Osteoblast (primary cell): ENCODE measurements at places on chromosomes 2 and 18. TPM values are rescaled to one million over a fixed set of nuclear protein-coding genes. Genes with fewer than 3 reads are reported as not detected.

Gene ANKRD30B
- total RNA-seq, result 6.9 and 11.5 TPM in 2 replicates

Gene C2orf78
- not detected in 2 replicates for total RNA-seq

Gene PAX3
- total RNA-seq, result under 0.01 TPM in 1 of 2 replicates, not detected in the other

Gene TTR
- total RNA-seq, result not detected in 2 replicates

Gene CCDC85A
- total RNA-seq, result 0.29 and 0.72 TPM in 2 replicates

Gene ZNF516
- total RNA-seq, result 16.3 and 17.7 TPM in 2 replicates

Gene FAM228A
- total RNA-seq, result 1.4 and 1.5 TPM in 2 replicates

Gene SH3RF3
- 14.7 and 14.8 TPM in 2 replicates for total RNA-seq

DNA sequence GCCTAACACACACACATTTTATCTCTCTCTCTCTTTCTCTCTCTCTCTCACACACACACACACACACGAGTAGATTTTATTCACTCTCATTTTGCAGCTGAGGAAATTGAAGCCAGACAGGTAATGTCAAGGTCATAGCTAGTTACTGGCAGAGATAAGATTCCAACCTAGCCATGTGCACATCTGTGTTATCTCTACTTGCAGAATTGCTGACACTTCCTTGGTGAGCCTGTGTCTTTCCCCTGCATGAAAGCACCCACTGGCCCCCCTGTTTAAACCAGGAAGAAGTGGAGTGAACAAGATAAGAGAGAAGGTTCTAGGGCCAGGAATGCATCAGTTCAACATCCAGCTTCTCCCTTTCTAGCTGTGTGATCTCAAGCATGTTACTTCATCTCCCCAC is 423.7 kb downstream of the TXNL1 start:
- H3K27me3 ChIP-seq, result no peaks in the 10 kb centered on the region
- H3K27ac ChIP-seq, result no peak overlapping the region
- H3K4me3 ChIP-seq, result no peak overlapping the region
- H3K4me1 ChIP-seq, result no peaks in the 10 kb centered on the region
- DNase-seq, result no peak

DNA sequence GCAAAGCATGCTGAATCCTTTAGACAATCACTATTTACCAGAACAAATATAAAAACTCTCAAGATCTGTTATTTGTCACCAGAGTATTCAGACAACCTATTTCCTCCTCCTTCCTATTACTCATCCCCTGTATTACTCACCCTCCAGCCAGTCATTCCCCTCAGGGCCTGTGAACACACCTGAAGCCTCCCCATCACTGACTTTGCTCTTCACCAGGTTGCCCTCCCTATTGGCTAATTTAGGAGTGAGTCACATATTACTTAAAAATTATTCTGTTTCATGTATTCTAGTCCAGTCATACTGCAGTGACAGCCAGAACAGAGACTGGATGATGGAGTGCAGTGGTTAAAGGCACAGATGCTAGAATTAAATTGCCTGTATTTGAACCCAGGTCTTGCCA is 3.7 kb upstream of the ATG16L1 start:
- H3K4me3 ChIP-seq, result no peak overlapping the region
- DNase-seq, result no peak
- peaks cover 6% of the 10 kb centered on the region for H3K4me1 ChIP-seq
- no peaks in the 10 kb centered on the region for H3K36me3 ChIP-seq
- no peaks in the 10 kb centered on the region for H3K27me3 ChIP-seq

DNA sequence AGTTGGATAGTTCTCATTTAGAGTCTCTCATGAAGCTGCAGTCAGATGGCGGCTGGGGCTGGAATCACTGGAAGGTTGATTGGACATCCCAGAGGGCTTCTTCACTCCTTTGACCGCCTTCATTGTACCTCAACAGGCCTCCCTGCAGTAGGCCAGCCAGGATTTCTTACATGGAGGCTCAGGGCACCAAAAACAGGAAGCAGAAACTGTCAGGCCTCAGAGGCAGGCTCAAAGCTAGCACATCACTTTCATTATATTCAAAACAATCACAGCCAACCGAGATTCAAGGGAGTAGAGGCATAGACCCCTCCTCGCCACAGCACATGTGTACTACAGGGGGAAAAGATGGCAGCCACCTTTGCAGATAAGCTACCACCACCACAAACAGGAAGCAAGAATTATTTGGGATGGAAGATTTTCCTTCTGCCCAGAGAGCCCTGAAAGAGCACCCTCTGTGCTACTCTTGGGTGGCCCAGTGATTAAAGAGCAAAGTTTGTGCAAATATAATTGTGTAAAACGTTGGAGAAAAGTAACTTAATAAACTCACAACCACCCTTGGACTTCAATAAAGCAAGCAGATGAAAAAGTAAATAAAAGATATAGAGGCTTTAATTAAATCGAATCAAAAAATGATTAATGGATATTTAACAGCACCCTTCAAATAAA is 155.3 kb downstream of the GFPT1 start:
- no peak overlapping the region for H3K27ac ChIP-seq
- H3K4me1 ChIP-seq, result peaks cover 2% of the 10 kb centered on the region
- H3K36me3 ChIP-seq, result peaks cover 6% of the 10 kb centered on the region

DNA sequence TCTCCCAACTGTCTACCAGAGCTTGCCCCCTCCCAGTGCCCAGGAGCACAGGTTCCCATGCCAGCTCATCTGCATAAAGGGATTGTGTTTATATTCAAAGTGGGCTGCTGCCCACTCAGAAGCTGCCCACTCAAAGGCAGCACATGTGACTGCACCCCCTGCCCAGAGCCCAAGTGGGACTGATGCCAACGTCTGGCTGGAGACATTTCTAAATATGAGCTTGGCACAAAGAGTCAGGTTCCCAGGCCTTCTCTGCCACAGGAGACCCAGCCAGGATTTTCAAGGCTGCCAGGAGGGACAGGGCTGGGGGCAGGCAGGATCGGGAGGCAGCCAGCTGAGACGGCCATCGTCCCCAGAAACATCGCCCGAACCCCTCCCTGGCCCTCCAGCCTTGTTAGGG is 67.1 kb downstream of the ZBTB7C start:
- no peak for DNase-seq
- no peaks in the 10 kb centered on the region for H3K4me1 ChIP-seq
- H3K4me3 ChIP-seq, result no peak overlapping the region
- H3K27ac ChIP-seq, result no peak overlapping the region
- H3K27me3 ChIP-seq, result peaks cover 24% of the 10 kb centered on the region
- H3K36me3 ChIP-seq, result no peaks in the 10 kb centered on the region

- H3K4me3 ChIP-seq, result no peak overlapping the region
- no peak overlapping the region for H3K27ac ChIP-seq
- peaks cover 4% of the 10 kb centered on the region for H3K4me1 ChIP-seq
- no peaks in the 10 kb centered on the region for H3K27me3 ChIP-seq
- no peaks in the 10 kb centered on the region for H3K36me3 ChIP-seq
Observed at GRCh38 chr2:186559848-186560247, 30.0 kb upstream of the ITGAV start.

GRCh38 chr2:159933727-159934049 is 128.7 kb downstream of the PLA2R1 start:
- H3K27me3 ChIP-seq, result no peaks in the 10 kb centered on the region
- H3K36me3 ChIP-seq, result no peaks in the 10 kb centered on the region
- DNase-seq, result no peak
- H3K4me3 ChIP-seq, result no peak overlapping the region

- H3K4me1 ChIP-seq, result peaks cover 8% of the 10 kb centered on the region
- peaks cover 3% of the 10 kb centered on the region for H3K27me3 ChIP-seq
- H3K36me3 ChIP-seq, result peaks cover 13% of the 10 kb centered on the region
- DNase-seq, result no peak
- no peak overlapping the region for H3K4me3 ChIP-seq
Observed at GRCh38 chr2:216410550-216410949, 1.7 kb upstream of the SMARCAL1 start.

GRCh38 chr2:165435611-165436010 is 33.9 kb upstream of the CSRNP3 start:
- H3K36me3 ChIP-seq, result no peaks in the 10 kb centered on the region
- no peaks in the 10 kb centered on the region for H3K4me1 ChIP-seq
- no peak overlapping the region for H3K27ac ChIP-seq
- DNase-seq, result no peak
- no peaks in the 10 kb centered on the region for H3K27me3 ChIP-seq

DNA sequence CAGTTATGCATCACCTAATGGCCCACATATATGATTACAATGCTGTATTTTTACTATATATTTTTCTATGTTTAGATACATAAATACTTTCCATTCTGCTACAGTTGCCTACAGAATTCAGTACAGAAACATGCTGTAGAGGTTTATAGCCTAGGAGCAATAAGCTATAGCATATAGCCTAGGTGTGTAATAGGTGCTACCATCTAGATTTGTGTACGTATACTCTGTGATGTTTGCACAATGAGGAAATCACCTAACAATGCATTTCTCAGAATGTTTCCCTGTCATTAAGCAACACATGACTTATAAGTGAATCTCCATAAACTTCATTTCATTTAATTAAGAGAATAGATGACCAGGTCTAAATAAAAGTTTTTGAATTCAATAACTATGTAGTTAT is 43.5 kb downstream of the SLC38A11 start:
- no peak for DNase-seq
- H3K27ac ChIP-seq, result no peak overlapping the region
- peaks cover 5% of the 10 kb centered on the region for H3K4me1 ChIP-seq
- H3K27me3 ChIP-seq, result no peaks in the 10 kb centered on the region

GRCh38 chr2:121721926-121722325 is 14.7 kb downstream of the NIFK start:
- no peaks in the 10 kb centered on the region for H3K27me3 ChIP-seq
- peak overlapping the region; percentile 79 for H3K27ac ChIP-seq
- H3K4me3 ChIP-seq, result peak overlapping the region; percentile 14
- peak; percentile 47 for DNase-seq
- peaks cover 4% of the 10 kb centered on the region for H3K36me3 ChIP-seq

DNA sequence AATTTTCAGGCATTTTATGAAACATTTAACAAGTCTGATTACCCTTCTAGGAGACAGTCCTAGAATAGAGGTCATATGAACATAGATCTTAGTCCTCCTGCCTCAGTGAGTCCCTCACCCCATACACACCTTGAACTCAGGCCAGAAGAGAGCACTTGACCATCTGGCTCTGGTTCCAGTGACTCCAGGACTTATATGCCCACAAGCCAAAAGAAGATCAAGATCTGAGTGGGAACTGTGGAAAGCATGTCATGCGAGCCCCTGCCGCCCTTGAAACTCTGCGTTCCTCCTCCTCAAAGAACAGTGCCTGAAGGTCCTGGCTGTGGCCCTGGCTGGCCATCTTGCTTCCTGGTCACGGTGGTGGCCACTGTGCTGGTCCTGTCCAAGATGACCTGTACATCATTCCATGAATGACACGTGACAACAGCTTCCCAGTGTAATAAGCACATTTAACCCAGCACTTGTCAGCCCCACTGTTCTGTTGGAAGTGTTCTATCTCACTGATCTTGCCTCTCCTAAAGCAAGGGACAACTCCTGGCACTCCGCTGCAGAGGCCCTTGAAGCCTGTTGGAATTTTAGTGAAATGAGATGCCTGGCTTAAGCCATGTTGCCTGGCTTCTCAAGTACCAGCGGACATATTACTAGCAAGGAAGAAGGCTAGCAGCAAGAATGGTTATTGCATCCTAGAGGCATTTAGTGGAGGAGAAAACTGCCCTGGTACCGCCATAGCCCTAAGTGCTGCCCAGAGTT is 17.6 kb downstream of the TTC32 start:
- no peak for DNase-seq
- peaks cover 5% of the 10 kb centered on the region for H3K4me1 ChIP-seq

DNA sequence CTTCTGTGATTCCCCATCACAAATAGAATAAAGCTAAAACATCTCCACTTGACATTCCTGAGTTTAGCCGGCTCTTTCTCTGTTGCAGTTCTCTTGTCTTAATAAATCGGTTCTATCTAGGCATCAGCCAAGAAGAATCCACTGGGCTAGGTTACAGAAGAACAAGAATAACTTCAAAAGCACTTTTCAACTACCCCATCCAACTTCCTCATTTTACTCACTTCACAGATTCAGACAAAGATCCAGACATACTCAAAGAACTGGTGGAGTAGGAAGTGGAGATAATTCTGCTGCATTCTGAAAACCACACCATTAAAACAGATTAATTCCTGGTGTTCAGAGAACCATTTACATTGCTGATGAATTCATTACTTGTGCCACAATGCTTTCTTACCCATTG is 9.6 kb upstream of the ALPK2 start:
- H3K27me3 ChIP-seq, result no peaks in the 10 kb centered on the region
- no peaks in the 10 kb centered on the region for H3K36me3 ChIP-seq
- DNase-seq, result no peak

- peaks cover 59% of the 10 kb centered on the region for H3K4me1 ChIP-seq
- no peak overlapping the region for H3K4me3 ChIP-seq
- no peaks in the 10 kb centered on the region for H3K36me3 ChIP-seq
Observed at GRCh38 chr2:37472959-37473358, 128.5 kb downstream of the QPCT start.

DNA sequence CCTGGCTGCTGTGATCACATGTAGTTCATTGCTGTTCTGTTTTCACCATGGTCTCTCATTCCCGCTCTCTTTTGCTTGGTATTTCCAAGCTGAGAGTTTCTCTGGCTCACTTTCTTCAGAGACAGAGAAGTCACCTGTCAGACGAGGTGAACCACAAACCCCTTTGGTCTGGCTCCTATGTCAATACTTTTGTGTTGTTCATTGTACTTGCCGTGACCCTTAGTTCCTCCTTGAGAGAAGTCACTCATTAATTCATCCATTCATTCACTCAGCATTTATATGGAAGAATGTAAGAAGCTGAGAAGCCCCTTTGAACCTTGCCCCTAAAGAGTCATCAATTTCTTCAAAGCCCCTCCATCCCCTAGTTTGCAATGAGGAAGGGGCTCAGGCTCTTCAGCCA is 15.2 kb downstream of the MCFD2 start:
- no peak overlapping the region for H3K27ac ChIP-seq
- no peaks in the 10 kb centered on the region for H3K27me3 ChIP-seq
- no peak for DNase-seq
- H3K4me3 ChIP-seq, result no peak overlapping the region

- peaks cover 8% of the 10 kb centered on the region for H3K36me3 ChIP-seq
- peaks cover 3% of the 10 kb centered on the region for H3K4me1 ChIP-seq
- DNase-seq, result no peak
- no peaks in the 10 kb centered on the region for H3K27me3 ChIP-seq
- H3K27ac ChIP-seq, result no peak overlapping the region
- H3K4me3 ChIP-seq, result no peak overlapping the region
Observed at GRCh38 chr2:39069890-39070465, 50.9 kb downstream of the SOS1 start.

DNA sequence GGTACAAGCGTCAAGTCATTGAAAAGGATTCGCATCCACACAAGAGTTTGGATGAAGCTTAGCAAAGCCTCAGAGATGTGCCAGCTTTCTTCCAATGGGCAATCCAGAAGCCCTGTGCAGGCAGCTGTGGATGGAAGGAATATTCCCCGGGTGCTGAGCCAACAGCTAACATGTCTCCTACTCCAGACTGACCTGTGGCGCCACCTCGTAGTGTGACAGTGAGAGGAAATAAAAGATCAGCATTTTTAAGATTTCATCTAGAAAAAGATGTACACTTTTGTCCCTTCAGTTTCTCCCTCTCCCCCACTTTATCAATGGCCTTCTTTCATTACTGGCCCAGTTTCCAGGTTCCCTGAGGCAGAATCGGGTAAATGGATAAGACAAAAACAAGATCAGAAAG is 48.9 kb upstream of the SPATS2L start:
- no peak overlapping the region for H3K4me3 ChIP-seq
- peaks cover 14% of the 10 kb centered on the region for H3K4me1 ChIP-seq
- no peak overlapping the region for H3K27ac ChIP-seq
- H3K36me3 ChIP-seq, result no peaks in the 10 kb centered on the region
